ENCODE measurements at places on chromosomes 1 and 21.

DNA sequence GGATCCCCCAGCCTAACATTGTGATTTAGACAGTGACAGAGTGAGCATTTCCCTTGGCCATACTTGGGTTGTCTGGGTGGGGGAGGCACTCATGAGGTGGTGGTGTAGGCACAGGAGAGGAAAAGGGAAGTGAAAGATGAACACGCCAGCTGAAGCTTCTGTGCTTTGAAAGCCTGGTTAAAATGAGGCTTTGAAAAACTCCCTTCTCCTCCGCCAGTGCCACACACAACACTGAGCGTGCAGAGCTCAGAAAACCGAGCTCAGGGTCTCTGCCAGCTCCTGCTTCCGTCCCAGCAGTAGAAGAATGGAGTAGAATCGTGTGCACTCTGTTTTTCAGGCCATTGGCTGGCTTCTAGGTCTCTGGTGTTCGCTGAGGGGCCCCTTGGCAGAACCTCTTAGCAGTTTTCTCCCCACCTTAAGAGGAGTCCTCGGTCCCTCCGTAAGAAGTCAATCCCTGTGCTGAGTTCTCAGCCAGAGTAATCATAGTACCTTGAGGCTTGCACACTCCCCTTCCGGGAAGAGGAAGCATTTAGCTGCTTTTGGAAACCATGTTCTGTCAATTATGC, 12.9 kb downstream of the PLEKHM2 start:
- peak; percentile 53 for DNase-seq

- DNase-seq: no peak
Measured at GRCh38 chr1:165884009-165884689, 56.7 kb downstream of the UCK2 start.

DNA sequence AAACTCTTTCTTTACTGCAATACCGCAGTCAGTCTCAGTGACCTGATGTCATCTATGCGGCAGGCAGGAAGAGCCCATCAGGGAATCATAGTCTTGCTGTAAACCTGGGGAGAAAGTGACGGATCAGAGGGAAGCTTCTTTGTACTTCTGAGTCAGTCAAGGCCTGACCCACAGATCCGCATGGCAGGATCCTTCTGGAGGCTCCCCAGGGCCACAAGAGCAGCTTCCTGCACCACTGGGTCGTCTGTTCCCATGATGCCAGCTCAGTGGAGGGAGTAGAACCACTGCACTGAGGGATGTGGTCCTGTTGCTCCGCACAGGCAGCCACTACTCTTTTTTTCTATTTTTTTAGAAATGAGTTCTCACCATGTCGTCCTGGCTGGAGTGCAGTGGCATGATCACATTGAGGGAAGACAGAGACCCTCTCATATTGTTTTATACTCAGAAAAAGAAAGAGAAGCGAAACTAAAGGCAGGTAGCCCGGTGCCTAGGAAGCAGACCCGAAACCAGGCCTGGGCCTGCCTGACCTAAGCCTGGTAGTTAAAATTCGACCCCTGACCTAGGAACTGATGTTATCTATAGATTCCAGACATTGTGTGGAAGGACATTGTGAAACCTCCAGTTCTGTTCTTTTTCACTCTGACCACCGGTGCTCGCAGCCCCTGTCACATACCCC, 6.3 kb upstream of the ERVH48-1 start:
- no peak for DNase-seq

DNA sequence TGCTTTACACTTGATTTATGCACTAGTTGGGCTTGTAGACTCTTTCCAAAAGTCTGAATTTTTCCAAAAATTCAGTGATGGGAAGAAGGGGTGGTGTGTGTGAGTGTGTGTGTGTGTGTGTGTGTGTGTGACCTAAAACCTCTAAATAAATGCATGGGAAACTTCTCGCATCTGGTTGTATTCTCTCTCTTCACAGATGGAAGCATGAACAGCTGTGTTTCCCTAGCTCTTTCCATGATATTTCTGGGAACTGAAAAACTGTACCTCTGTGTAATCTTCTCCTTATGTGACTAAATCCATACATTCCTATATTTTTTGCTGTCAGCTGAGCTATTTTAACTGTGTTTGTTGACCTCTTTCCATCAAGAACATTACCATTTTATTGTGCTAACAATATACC, 26.2 kb upstream of the CYYR1 start:
- DNase-seq: no peak

GRCh38 chr1:203083463-203083921, 2.3 kb downstream of the MYOG start:
- no peak for DNase-seq

- DNase-seq: no peak
Measured at GRCh38 chr1:46523496-46524353, 27.7 kb downstream of the KNCN start.

DNA sequence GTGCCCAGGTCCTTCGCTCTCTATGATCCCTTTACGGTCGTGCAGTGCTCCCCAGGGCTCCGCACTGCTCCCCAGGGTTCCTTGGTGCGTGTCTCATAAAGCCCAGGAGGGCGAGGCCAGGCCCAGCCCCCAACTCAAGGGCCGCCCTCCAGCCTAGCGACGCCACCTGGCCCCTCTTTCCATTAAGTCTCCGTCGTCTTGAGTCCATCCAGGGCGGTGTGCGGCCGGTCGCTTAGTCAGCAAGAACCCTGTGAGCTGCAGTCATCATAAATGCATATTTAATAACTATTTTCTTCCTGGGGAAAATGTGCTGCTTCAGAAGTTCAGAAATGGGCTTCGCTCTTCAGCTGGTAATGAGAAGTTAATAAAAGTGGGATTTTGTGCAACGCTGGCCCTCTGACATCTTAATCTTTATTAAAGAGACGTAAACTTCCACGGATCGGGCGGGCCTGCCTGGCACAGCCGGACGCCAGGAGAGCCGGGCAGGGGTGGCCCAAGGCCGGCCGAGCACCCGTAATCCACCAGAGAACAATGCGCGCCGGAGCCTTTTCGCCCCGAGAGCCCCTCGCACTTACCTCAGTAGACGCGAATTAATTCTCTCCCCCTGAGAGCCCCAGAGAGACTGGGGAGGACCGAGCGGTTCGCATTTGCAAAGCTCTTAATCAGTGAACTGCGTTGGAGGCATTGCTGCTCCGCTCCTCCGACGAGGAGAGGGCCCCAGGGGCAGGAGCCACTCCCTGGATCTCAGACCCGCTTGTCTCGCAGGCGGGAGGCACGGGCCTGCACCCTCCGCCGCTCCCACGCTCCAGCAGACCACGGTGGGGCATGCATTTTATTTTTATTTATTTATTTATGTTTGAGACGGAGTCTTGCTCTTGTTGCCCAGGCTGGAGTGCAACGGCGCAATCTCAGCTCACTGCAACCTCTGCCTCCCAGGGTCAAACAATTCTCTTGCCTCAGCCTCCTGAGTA, 188.3 kb upstream of the ARHGEF16 start:
- DNase-seq: no peak

DNA sequence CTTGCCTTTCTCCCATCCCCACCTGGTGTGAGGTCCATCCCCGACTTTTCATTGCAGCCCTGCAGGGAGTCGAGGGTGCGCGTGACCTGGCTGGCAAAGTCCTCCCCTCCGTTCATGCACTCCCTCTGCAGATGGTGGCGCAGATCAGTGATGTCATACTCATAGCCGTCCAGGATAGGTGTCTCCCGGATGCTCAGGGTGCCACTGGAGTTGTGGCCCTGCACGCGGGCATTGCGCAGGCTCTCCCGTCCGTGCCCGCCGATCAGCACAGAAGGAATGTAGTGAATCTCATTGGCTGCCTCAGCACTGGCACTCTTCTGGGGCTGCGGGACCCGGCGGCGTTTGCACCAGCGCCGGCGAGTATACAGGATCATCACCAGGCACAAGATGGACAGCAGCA, 132.1 kb downstream of the ASTN1 start:
- DNase-seq: no peak

DNA sequence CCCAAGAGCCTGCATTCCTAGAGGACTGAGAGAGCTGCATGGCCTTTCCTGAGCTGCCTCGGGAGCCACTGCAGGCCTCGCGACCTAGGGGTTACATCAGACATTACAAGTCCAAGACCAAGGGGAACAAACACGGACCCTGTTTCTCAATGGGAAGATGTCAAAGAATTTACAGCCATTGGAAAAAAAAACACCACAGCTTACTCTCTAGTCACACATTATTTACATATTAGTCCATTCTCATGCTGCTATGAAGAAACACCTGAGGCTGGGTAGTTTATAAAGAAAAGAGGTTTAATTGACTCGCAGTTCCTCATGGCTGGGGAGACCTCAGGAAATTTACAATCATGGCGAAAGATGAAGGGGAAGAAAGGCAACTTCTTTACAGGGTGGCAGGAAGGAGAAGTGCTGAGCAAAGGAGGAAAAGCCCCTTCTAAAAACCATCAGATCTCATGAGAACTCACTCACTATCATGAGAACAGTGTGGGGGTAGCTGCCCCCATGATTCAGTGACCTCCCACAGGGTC, 8.4 kb upstream of the PRMT2 start:
- DNase-seq: no peak

GRCh38 chr21:45853703-45854342, 127.7 kb upstream of the COL6A1 start:
- DNase-seq: no peak

DNA sequence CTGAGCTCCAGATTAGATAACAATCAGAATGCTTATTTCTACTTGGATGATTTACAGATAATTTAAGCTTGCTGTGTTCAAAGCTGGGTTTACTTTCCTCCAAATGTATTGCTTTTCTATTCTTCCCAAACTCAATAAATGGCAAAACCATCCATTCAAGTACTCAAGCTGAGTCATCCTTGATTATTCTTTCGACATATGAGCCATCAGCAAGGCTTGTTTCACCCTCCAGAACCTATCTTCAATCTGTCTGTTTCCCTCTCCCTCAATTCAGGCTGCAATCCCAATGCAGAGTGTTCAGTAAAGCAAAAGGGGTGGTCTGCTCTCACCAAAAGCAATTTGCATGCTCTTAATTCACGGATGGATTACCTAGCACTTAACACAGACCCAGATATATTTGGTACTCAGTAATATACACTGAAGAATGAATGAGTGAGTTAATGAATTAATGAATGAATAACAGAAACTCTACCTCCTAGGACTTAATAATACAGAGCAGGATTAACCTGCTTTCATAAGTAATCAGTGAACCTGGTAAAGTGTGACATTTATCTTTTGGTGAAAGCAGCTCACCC, 41.9 kb downstream of the DDR2 start:
- DNase-seq: no peak
